ENCODE measurements at places on chromosomes 3 and 15. TPM values are rescaled to one million over a fixed set of nuclear protein-coding genes. Genes with fewer than 3 reads are reported as not detected.

Gene SI
- 0.01 TPM for polyA plus RNA-seq

Gene TMEM40
- polyA plus RNA-seq = 0.82 TPM

Gene GADL1
- polyA plus RNA-seq = 0.11 TPM

Gene A4GNT
- not detected for polyA plus RNA-seq

Gene GCSAM
- polyA plus RNA-seq = 0.12 TPM

Gene ECE2
- not detected for polyA plus RNA-seq
